ENCODE measurements at places on chromosomes 1 and 21. TPM values are rescaled to one million over a fixed set of nuclear protein-coding genes. Genes with fewer than 3 reads are reported as not detected.

The S100A7A gene
- not detected for total RNA-seq

The DCDC2B gene
- not detected for total RNA-seq

The ANKRD34A gene
- total RNA-seq: 1.6 TPM

The HSD3B2 gene
- not detected for total RNA-seq

The SOD1 gene
- 120 TPM for total RNA-seq

The PDE9A gene
- total RNA-seq: 0.49 TPM

The C8A gene
- total RNA-seq: not detected

The EPHA8 gene
- not detected for total RNA-seq

The FAM177B gene
- total RNA-seq: not detected
